ENCODE measurements at places on chromosomes 12 and 14.

DNA sequence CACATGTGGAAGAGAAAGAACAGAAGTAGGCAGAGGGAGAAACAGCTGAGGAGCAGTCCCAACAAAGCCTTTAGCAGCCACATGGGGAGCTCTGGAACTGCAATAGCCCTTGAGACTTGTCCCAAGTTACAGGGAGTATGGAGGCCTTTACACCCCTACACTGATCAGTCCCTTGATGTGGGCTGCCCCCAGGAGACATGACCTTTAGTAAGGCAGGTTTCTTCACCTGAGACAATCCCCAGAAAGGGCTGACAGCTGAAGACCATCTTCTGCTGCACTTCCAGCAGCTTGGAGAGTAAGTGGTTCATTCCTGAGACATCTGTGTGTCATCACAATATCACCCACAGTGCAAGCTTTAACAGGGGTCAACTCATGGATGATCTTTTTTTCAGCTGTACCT is 8.6 kb upstream of the SNAPC1 start:
- DNase-seq, result no peak

DNA sequence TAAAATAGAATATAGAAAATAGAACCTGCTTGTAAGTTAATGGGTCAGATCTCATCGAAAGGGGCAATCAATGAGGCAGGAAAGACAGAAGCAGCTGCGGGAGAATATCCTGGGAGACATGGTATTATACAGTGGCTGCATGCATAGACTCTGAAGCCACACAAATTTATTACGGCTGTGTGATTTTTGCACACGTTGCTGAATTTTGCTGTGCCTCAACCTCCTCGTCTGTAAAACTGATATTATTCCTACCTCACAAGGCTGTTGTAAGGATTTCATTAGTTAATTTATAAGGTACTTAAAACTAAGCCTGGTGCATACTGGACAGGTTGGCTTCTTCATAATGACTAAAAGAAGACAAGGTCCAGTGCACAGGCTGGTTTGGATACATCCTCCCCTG is 52.3 kb downstream of the ARMH4 start:
- no peak for DNase-seq

- DNase-seq, result no peak
These were observed 1019.2 kb downstream of the AACS start for GRCh38 chr12:126084480-126084879.

- peak; percentile 39 for DNase-seq
These were observed 5.8 kb upstream of the PHLDA1 start for GRCh38 chr12:76037130-76038103.

DNA sequence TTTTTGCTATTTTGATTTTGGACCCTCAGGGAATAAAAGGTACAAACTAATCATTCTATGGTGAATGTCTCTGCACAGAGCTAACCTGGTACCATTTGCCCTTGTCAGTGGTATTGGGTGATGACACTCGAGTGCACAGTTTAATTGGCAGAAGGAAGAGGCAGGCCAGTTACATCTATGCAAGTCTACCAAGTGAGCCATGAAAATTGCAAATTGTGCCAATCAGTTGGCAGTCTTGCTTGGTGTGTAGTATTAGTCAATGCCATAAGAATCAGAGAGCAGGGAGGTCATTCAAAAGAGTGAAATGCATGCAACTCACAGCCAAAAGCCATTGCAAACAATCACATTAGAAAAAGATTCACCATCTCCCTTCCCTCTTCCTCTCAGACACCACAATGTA is 479.6 kb downstream of the ADAMTS20 start:
- no peak for DNase-seq

- no peak for DNase-seq
These were observed 310.6 kb downstream of the NPAS3 start for GRCh38 chr14:33249233-33249820.

GRCh38 chr12:117830471-117830870 is 138.3 kb downstream of the KSR2 start:
- no peak for DNase-seq

DNA sequence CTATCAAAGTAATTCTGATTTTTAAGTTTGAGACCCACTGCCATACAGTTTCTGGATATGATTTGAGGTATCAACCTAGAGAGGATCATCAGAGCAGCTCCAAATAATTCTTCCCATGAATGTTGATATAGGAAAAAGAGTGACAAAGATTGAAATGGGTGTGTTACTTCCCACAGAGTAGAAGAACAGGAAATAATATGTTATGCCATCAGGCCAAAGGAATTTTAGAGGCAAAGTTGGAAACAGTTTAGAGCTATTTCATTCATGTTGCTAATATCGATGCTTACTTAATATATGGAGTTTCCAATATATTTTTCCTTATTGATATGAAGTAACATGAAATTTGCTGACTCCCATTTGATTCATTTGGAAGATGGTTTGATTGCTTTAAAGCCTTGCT is 8.9 kb upstream of the MSRB3 start:
- no peak for DNase-seq

DNA sequence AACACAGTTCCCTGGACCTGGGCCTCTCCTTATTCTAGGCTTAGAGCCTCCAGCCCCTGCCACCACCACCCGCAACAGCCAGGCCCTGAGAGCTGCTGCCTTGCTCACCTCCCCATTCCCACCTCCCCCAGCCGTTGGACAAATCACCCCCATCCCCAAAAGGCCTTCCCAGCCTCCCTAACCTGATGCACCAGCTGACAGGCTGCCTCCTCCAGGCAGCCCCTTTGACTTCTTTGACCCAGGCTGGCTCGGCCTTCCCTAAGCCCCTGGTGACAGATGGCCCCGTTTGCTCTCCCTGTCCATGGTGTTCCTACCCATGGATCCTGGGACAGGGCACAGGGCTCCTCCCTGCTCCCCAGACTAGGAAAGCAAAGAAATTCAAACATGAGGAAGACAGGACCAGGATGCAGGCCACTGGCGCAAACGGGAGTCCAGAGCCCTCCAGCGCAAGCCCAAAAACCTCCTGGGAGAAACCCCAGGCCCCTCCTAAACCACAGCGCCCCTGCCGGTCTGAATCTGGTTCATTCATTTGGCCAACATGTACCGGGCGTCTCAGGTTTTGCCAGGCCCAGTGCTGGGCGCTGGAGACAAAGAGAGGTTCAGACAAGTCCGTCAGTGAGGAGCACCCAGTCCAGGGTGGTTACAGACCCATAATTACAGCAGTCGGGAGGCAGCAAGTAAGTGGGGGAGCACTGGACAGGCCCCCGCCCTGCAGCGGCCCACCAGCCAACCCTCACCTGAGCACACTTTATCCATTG is 2.4 kb downstream of the AKT1 start:
- DNase-seq, result no peak

DNA sequence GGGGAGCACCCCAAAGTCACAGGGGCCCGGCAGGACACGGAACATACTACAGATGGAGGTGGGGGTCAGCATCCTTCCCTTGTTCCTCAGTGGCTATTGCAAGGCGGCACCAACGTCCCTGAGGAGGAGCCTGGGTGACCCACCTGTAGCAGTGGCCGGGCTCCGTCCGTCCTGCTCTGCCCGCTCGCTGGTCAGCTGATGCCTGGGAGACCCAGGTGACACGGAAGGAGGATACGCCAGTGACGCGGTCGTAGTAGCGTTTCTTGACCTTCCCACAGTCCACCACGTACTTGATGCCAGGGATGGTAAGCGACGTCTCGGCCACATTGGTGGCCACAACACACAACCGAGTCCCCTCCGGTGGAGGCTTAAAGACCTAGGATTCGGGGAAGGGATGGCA is 24.7 kb downstream of the DHX37 start:
- DNase-seq, result no peak

DNA sequence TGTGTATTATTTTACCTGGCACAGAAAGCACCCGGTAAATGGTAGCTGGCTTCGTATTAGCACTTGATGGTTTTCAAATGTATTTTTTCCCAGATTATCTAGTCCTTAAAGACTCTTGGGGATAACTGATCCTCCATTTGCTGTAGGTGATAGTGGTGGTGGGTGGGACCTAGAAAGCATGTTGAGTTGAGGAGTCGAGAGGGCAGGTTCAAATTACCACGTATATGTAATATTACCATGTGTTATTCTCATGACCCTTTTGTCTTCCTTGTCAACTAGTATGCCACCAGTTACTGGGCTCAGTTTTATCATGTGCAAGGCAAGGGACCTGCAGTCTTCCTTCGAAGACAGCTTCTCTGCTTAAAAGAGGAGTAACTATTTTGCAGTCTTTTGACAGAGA is 1.8 kb downstream of the GLRX5 start:
- DNase-seq, result no peak
